NB4 (cell line): ENCODE measurements at places on chromosomes 13 and 19.

GRCh38 chr19:55590617-55591016 is 8.7 kb downstream of the FIZ1 start:
- DNase-seq = peak; percentile 25

DNA sequence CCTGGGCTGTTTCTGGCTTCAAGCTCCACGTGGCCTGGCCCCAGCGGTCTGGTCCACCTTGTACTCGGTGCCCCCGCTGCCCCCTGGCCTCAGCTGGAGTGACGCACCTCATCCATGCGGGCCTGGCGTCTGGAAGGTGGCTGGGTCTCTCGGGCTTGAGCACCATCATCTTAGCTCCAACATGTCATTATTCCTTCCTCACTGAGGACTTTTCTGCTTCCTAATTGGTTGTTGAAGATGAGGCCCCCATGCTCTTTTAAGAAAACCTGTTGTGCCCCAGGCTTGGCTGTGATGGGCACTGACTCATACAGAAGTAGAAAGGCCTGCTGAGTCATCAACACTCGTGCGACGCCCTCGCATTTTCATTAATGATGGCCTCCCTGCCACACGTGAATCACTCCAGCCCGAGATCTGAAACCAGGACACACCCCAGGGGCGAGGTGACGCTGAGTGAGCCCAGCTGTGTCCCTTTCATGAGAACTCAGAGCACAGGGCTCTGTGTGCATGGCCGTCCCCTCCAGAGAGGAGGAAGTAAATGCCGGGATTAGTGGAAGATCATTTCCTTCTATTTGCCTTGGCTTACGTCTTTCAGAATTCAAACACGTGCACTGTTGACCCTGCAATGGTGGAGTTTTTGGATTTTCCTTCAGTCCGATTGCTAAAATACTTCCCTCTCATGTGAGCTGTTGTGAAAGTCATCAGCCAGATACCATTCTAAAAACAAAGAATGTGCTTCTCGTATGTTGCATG is 14.0 kb upstream of the GJA3 start:
- peak; percentile 91 for DNase-seq

GRCh38 chr19:5826531-5827341 is 12.8 kb downstream of the FUT6 start:
- peak; percentile 40 for DNase-seq

DNA sequence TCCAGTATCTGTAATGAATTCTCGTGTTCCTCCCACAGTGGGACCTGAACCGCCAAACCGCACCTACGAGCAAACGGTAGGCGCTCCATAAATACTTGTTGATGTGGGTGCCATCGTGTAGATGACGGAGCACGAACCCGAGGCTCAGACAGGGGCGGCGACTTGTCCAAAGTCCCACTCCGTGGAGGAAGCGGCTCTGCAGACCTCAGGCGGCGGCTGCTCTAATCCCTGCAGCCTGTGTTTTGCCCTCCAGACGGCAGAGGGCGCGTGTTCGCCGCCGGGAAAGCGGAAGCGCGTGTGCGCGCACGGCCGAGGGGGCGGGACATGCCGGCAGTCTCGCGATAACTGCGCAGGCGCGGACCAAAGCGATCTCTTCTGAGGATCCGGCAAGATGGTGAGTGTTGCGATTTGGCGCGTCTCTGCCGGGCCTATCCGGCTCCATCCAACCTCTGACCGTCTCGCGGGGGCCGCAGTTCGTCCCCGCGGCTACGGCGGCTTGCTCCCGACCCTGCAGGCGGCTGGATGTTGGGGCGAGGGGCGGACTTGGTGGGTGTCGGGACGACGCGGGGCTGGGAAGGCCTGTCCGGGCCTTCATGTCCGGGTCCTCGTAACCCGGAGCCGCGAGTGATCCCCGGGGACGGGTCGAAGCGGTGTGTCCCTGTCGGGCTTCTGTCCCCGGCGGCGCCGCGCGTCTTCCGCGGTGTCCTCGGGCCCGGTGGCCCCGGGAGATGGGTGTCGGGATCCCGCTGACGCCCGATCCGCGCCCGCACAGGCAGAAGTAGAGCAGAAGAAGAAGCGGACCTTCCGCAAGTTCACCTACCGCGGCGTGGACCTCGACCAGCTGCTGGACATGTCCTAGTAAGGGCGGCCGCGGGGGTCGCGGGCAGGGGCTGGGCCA is at the start of gene RPS15:
RPS15 (plus strand) TSS at position 362 of the 898 bp plus-strand sequence; CDS start at position 392, 30 bp downstream.
- peak; percentile 90 for DNase-seq

DNA sequence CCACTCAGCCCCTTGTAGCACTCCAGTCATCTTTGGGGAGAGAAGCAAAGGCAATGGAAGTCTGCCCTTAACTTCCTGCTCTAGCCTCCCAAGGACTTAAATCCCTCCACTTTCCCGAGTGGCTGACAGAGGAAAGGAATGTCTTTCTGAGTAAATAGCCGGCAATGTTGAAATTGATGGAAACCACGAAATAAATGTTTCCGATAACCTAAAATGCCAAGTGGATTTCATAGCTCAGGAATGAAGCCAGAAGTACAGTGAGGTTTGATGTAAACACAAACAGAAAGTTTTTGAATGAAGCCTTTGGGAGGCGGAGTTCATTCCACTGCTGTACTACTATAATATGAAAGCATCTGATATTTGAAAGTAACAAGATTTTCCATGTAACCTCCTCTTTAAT is 14.0 kb upstream of the TBC1D4 start:
- no peak for DNase-seq

GRCh38 chr19:15866636-15867035 is 31.2 kb downstream of the CYP4F2 start:
- peak; percentile 33 for DNase-seq
